ENCODE measurements at places on chromosomes 5 and 9.

- no peak for DNase-seq
These were observed 46.2 kb downstream of the RECK start for GRCh38 chr9:36082931-36083330.

GRCh38 chr9:33233626-33234342 is 6.2 kb upstream of the SPINK4 start:
- peak; percentile 82 for DNase-seq

DNA sequence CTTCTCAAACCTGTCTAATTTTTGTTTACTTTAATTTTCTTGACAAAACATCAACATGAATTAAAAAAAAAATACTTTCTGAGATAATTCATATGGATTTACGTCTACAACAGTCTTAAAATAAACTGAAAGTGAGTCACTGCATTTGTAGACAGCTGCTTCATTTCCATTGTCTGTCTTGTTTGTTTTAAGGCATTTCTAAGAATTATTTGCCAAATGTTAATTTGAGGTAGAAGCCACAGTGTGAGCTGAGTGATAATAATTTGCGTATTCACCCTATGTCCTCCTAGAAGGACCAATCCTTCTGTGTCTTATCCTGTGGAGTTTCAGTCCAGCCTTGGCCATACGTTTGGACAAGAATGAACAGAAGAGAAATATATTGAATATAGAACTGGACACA is 174.5 kb downstream of the CFAP90 start:
- no peak for DNase-seq

- no peak for DNase-seq
These were observed 33.9 kb downstream of the EPB41L4B start for GRCh38 chr9:109286981-109287380.

GRCh38 chr5:72290356-72291133 is 29.5 kb downstream of the MRPS27 start:
- no peak for DNase-seq

DNA sequence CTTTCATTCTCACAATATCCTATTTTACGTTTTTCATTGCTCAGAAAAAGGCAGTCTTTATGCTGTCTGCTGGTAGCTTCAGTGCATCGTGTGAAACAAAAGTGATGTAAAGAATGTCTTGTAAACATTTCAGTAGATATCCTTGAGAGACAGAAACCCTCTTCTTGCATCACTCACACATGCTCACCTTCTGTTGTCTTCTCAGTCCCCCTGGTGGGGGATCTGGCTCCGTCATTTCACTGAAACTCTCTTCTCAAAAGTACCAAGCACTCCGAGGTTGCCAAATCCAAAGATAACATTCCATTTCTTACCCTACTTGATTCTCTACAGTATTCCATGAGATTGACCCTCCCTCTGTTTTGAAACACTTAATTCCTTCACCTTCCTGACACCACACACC is 46.1 kb upstream of the PCA3 start:
- DNase-seq: no peak

Measured in hematopoietic multipotent progenitor cell treated with erythropoietin and hydrocortisone succinate and interleukin-3 and kit ligand, for 4 days (in vitro differentiated cells).